ENCODE measurements at places on chromosomes 5 and 9.
A peak's percentile ranks its signal among the peaks of the same experiment; 100 is the strongest.

GRCh38 chr5:175420383-175420782 lies 23.6 kb downstream of the DRD1 start:
- DNase-seq: no peak

DNA sequence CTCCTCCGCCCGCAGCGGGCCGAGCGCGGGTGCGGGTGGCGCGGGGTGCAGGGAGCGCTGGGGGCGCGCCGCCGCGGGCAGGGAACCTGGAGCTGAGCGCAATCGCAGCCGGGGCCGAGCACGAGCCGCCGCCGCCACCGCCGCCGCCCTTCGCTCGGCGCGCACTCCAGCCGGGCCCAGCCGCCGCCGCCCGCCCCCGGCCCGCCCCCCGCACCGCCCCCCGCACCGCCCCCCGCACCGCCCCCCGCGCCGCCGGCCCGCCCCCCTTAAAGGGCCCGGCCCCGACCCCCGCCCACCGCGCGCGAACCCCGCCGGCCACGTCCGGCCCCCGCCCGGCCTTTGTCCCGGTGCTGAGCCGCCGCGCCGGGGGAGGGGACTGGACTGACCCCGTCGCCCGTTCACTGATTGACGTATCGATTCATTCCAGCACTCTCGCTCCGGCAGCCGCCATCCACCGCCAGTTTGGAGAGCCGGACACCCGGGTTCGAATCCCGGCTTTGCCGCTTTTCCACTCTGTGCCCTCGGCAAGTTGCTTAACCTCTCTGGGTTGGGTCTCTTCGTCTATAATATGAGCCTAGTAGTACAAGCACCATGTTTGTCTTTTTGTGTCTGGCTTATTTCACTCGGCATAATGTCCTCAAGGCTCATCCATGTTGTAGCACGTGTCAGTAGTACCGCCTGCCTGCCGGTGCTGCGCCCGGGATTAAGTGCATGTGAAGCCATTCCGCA lies at the start of gene SH3PXD2B:
SH3PXD2B (minus strand) TSS at position 168 of the 729 bp plus-strand sequence. CDS start 173 bp downstream, outside the sequence.
- DNase-seq: peak; percentile 52

DNA sequence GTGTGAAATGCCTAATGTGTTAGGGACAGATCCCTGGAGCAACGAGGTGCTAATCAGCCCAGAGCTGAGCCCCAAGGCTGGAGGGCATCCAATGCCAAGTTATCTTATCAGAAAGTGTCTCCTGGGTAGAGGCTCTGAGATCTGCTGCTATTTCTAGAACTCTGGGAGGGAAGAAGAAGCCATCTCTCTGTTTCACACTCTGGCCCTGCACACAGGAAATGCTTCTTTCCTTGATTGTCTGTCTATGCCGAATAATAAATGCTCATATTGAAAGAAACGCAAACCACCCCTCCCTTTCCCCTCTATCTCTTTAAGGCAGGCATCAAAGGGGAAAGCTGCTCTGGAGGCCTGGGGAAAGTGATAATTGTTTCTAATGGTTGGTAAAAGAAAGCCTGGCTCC lies 166.7 kb downstream of the PAPPA start:
- no peak for DNase-seq

DNA sequence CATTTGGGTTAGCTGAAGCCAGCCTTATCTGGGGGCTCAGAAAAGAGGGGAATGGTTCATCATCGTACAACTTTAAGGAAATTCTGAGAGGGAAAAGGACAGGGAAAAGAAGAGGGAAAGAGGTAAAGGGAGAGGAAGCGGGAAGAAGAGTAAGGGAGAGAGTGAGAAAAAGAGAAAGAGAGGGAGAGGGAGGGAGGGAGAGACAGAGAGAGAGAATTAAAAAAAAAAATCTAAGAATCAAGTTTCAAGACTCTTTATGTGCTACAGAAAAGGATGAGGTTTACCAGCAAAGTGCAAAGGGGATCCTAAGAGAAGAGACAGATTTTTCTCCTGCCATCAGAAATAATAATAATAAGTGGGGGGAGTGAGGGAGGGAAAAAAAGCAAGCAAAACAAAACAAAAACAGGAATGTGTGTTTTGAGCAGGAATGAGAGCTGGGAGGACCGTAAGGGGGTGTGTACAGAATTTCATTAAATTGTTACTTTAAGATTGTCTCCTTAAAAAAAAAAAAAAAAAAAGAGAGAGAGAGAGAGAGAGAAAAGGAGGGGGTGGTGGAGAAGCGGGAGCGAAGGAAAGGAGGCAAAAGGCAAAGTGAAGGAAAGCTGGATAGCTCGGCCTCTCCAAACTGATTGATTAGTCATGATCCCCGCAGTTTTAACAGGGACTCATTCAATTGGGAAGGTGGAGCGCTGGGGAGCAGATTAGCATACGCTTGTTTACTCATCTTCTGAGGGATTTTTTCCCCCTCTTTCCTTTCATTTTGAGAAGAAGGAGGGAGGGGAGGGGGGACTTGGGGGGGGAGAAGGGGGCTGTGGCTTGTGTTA lies 438 bp upstream of the PAPPA start:
- DNase-seq: peak; percentile 86
